ENCODE measurements at places on chromosomes 2 and 18.

- DNase-seq: no peak
Observed at GRCh38 chr2:157184161-157184895, 73.2 kb upstream of the GALNT5 start.

GRCh38 chr18:70370762-70371733 is 82.2 kb downstream of the SOCS6 start:
- no peak for DNase-seq

GRCh38 chr2:221204699-221205098 is 367.4 kb downstream of the EPHA4 start:
- no peak for DNase-seq

- DNase-seq: no peak
Observed at GRCh38 chr18:36561046-36561445, 263.5 kb downstream of the FHOD3 start.

- no peak for DNase-seq
Observed at GRCh38 chr2:1707771-1708418, 36.4 kb downstream of the PXDN start.

- no peak for DNase-seq
Observed at GRCh38 chr2:135586148-135586547, 54.9 kb downstream of the R3HDM1 start.

DNA sequence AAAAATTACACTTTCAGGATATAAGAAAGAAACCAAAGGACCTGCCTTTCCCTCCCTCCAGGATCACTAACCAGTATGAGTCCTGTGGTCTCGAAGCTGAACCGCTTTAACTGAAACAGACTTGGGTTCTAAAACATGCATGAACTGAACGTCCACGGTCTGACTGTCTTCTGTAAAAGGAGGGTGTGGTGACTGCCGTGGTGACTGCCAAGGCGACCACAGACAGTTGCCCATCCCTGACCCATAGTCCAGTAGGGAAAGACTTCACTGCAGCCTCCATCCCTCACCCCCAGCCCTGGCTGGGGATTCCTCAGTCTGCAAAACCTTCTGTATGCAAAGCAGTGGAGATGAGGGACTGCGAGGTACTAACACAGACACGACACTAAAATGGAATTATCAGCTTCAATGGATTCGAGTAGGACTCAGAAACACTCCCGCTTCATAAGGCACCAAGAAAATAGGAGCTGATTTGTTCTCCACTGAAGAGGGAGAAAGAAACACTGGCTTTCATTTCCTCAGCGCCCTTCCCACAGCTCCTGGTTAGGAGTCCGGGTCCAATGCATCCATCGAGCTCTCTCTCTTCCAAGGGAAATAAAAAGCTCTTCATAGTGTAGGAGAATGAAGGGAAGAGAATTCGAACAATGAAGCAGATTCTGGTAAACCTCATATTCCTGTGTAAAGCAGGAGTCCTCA is 197.2 kb downstream of the HDAC4 start:
- DNase-seq: no peak

DNA sequence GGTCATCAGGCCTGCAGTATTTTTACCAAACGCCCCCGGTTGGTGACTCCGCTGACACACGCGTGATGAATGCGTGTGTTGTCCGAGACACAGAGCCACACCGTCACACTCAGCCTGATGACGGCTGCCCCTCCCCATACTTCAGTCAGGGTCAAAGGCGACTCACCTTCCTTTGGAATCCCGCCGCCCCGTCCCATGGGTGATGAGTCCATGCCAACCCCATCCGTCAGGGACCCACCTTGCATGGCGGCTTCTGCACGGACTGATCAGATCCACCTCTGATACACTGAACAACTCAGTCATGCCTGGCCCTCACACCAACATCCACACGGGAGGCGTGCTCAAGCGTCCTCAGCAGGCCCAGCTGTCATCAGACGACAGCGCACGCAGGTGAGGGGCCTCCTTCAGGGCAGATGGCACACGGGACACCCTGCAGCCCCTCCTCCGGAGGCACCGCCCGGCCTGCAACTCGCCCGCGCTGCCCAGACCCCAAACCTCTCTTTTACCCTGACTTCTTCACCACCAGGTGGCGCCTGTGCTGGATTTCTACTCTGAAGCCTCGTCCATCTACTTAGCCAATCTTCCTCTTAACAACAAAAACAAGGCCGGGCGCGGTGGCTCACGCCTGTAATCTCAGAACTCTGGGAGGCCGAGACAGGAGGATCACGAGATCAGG is 89.2 kb downstream of the ZNF516 start:
- no peak for DNase-seq

DNA sequence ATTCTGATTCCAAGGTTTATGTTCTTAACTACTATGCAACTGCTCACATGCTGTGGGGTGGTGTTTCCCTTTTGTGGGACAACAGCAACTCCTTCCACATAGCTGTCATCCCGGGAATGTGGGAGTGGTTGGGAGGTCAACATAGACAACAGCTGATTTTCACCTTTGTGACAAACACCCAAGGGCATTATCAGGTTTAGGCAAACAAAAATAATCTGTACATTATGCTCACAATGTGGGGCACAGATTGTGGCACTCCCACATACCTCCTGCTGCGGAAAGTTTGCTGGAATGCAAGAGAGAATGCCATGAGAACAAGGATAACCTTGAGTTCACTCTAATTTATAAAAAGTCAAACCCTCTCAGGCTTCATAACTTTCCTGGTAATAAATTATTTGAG is 582.6 kb downstream of the CNTNAP5 start:
- DNase-seq: no peak

GRCh38 chr2:190320696-190321095 is 1.1 kb upstream of the HIBCH start:
- no peak for DNase-seq

GRCh38 chr18:48222118-48222517 is 187.1 kb downstream of the ZBTB7C start:
- no peak for DNase-seq

DNA sequence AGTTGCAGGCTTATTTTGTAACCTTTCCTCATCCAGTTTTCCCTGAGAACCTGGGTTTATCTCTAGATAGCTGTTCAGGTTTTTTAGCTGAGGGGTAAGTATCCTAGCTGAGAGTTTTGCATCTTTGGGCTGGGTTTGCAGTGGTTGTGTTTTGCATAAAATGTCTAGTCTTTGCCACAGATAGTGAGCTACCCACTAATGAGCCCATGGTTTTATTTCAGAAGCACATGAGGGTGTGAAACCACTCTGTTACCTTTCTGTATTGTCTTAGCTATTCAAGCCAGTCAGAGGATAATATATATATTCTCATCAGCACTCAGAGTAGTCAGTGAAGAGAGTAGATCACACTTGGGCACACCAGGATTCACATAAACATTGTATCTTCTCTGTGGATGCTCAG is 24.6 kb upstream of the TXNDC2 start:
- no peak for DNase-seq

DNA sequence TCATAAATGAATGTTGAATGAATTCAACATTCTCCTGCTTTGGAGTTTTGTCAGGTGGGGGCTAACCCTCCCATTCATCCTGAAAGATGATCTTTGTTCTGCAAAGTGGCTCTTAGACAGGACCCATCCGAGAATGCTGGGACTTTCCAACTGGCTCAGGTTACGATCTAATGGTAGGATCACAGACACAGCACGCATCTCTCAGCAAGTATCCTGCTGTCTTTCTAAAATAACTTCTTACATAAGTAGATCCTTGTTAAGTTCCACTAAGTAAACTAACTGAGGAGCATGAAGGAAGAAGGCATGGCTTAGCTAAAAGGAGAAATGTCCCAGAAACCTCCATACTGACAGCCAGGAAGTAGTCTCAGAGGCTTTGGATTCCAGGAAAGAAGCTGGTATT is 23.7 kb downstream of the CYP27A1 start:
- no peak for DNase-seq

GRCh38 chr2:38656866-38657480 is 8.9 kb upstream of the GALM start:
- DNase-seq: no peak

DNA sequence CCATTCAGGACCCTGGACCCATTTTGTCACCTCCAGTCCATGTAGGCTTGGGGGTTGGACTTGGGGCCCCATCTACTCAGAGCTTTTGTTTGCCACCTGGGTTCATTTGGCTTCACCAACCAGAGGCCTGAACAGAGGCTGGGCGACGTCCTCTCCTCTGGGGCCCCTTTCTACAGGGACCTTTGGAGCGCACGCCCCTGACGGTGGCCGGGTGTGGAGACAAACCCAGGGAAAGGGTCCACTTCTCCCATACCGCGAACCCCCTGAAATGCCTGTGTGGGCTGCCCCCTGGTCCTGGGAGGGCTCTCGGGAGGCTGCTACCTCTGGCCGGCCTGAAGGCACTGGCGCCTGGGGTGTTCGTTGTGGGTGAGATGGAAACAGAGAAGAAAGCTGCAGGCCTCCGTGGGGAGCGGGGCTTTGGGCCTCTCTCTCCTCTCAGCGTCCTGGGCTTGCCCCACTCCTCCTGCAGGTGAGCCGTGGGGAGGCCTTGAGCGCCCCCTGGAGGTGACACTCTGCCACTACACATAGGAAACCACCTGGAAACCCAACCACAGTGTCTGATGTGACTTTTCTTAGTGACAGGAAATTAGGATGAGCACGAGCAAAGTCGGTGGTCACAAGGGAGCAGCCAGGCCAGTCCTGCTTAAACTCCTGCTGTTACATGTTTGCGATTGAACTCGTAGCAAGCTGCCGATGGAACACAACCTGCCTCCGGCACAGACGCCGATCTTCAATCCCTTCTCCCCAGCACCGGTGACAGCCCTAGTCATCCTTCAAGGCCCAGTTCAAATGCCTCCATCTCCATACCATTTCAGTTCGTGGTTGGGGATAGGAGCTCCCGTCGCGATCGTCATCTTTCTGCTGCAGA is 12.0 kb upstream of the NTSR2 start:
- DNase-seq: no peak

DNA sequence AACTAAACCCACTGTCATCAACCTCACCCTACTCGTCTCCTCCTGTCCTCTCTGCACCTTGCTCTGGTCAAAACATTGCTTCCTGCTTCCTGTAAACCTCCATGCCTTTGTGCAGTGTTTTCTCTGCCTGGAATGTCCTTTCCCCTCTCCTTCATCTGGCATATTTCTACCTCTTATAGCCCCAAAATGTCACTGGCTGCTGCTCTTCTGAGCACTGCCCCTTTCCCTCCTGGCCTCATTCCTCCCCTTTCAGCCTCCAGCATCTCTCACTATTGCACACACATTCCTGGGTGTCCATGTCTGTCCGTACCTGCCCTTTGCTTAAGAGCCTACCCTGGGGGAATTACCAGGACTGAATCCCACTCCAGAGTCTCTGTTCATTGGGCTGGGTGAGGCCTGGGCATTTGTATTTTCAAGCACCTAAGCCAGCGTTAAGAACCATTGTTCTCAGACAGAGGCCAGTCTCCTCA is 84.9 kb downstream of the MOGAT1 start:
- DNase-seq: no peak

DNA sequence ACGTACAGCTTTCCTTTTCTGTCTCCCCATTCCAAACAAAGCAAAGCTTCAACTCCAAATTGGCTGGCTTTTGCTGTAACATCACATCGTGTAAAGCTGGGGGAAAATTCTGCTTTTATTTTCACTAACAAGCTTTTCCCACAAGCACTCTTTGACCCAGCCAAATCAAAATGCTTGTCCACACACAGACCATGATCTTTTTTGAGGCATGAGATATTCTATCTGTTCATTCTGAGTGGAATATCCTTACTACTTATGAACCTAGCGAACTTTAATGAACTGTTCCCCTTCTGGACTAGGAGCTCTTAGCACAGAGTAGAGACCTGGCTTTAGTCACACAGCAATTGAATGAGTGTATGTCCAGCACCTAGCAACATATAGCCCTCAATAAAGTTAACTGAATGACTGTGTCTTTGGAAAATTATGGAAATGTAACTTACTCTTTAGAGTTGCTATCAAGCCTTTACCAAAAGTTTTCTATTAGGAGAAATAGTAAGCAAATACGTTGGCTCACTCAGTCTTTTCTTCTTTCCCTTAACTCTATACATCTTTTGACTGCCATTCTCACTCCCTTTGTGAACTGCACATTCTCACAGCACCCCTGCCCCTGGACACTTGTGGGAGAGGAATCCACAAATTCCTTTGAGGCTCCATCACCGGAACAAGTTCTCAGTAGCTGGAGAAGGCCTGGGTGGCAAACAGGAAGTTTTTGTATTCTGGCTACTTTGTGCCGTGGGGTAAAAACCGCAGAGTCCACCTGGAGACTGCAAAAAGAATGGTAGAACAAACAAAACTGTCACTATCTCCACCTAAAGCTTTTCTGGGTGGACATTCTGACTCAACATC is 1.3 kb upstream of the UBE2E3 start:
- DNase-seq: no peak

GRCh38 chr2:215098875-215099274 is 39.6 kb downstream of the ABCA12 start:
- DNase-seq: no peak

- no peak for DNase-seq
Observed at GRCh38 chr18:53567929-53568574, 656.4 kb downstream of the MBD2 start.

DNA sequence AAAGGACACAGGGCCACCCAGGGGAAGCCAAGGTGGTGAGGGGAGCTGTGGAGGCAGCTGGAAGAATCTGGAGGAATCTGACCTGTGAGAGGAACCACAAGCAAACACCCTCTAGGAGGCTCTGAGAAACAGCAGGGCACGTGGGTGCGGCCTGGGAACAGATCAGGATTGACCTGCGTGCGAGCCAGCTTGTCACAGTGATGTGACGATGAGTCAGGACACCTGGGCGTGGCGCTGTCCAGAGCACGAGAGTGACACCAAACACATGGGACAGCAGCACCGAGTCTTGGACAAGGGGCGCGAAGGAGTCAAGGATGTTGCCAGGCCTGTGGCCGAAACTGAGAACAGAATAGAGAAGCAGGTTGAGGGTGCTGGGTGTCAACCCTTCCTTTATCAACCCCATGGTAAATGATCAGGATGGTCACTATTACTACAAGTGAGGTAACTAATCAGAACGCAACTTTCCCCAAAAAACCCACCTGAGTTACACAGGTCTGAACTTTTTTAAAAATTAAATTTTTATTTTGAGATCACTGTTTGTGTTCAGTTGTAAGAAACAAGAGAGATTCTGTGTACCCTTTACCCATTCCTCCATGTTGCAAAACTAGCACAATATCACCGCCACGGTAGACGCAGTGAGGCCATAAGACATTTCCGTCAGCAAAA is 637 bp upstream of the SFT2D3 start:
- no peak for DNase-seq

GRCh38 chr18:47035156-47035671 is at the start of gene ELOA2:
TSS of gene ELOA2 (minus strand) at chr18:47035621. CDS start at chr18:47035264, 357 bp downstream.
- DNase-seq: no peak

DNA sequence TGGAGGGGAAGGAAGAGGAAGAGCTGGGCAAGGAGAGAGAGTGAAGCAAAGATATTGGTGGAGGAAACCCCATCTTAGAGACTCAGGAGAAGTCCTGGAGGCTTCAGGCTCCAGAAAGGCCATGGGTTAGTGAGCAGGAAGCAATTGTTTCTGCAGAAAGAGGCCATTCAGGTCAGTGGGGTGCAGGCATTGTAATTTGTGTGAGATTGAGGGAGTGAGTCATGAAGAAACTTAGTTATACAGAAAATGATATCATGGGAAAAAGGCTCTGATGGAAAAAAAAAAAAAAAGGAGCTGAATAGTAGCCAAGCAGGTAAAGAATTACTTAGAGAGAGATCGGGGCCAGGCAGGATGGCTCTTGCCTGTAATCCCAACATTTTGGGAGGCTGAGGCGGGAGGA is 4.0 kb downstream of the EMILIN2 start:
- no peak for DNase-seq

All from stimulated activated CD8-positive, alpha-beta memory T cell treated with anti-CD3 and anti-CD28 coated beads, Interleukin-15, amount 100 ng/mL, for 24 hours (primary cell).